ENCODE measurements at places on chromosomes 7 and 10. TPM values are rescaled to one million over a fixed set of nuclear protein-coding genes. Genes with fewer than 3 reads are reported as not detected.

Gene STX1A
- total RNA-seq, result 11.0 TPM

Gene OPN4
- not detected for total RNA-seq

DNA sequence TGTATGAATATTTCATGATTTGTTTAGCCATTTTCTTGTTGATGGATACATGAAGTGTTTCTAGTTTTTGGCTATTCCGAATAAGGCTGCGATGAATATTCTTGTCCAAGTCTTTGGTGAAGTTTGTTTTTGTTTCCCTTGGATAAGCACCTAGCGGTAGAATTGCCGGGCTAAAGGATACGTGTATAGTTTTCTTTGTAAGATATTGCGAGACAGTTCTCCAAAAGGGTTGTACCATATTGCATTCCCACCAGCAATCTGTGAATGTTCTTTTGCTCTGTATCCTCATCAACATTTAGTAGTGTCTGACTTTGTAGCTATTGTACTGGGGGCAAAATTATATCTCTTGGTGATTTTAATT is 142.6 kb downstream of the DOCK1 start:
- no peaks in the 10 kb centered on the region for H3K27me3 ChIP-seq
- DNase-seq, result no peak
- no peaks in the 10 kb centered on the region for H3K4me1 ChIP-seq

GRCh38 chr10:130799532-130799931 is 512.0 kb downstream of the TCERG1L start:
- H3K36me3 ChIP-seq, result no peaks in the 10 kb centered on the region
- no peaks in the 10 kb centered on the region for H3K27me3 ChIP-seq
- no peaks in the 10 kb centered on the region for H3K4me1 ChIP-seq

DNA sequence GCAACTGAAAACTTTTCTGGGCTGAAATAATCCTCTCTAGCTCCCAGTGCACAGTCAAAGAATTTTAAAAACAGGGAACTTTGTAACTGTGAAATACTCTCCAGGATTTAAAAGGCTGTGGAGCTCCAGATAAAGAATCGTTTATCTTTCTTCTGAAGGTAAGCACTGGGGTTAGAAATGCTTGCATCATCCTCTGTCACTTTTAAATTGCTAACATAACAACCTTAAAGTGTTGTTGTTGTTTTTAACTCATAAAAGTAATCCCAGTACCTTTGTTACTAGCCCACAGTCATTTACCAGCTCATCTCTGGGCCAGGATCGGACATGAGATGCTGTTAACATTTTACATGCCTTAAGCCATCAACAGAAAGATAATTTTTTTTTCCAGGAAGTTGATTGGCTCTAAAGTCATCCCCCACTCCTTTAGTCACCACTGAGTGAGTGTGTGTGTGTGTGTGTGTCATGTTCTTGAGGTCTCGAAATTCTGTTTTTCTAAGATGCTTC is at the start of gene SLC39A12:
TSS of gene SLC39A12 (plus strand) at position 51 of the 504 bp plus-strand sequence. CDS start 1,359 bp downstream, outside the sequence.
- H3K4me3 ChIP-seq, result no peak within 1 kb of the TSS
- no peaks in the 10 kb centered on the region for H3K36me3 ChIP-seq
- no peak within 1 kb of the TSS for H3K27ac ChIP-seq
- DNase-seq, result no peak
- H3K4me1 ChIP-seq, result no peaks in the 10 kb centered on the region
- no peaks in the 10 kb centered on the region for H3K27me3 ChIP-seq
